Fibroblast of skin of right quadriceps (primary cell): ENCODE measurements at places on chromosomes 4 and X.

- DNase-seq, result peak; percentile 27
Observed at GRCh38 chrX:72554448-72555140, 18.0 kb downstream of the HDAC8 start.

- no peak for DNase-seq
Observed at GRCh38 chr4:140085062-140085622, 68.8 kb downstream of the MAML3 start.

DNA sequence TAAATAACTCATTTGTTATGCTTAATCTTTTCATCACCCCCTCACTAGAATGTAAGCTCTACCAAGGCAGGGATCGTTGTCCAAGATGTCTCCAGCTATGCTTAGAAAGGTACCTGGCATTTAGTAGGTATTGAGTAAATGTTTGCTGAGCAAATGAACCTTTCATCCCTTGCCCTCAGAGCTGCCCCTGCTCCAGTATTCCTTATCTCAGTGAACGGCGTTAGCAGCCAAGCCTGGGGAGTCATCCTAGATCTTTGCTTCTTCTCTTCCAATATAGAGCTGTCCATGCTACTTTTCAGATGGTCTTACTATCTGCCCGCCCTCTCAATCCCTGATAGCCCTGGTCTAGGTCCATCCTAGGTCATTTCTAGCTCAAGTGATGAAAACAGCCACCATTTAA lies 188.4 kb downstream of the NR3C2 start:
- no peak for DNase-seq

DNA sequence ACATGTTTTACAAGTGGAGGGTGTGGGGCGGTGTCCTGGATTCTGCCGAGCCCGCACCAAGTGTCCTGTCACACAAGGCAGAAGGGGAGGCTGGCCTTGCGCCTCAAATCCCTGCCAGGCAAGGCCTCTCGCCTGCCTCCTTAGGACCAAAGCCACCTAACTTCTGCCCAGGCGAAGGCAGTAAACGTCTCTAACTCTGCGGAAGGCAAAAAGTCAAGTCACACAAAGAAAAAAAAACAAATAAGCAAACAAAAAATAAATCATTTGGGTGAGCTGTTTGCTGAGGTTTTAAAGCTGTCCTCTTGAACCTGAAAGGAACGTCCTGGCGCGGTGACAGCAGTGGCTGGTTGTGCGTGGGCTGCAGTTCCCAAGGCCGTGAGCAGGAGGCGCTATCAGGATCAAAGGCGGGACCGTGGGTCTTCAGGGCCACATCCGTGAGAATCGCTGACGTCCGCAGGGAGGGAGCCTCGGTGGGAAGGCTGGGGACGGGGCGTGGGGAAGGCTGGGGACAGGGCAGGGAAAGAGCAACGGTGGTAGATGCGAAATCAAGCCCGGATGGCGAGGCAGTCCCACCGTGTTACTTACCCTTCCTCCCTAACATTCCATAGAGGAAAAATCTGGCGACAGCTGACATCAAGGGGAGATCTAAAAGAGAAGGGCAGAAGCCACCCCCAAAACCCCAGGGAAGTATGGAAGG lies 99.1 kb downstream of the TRAPPC11 start:
- DNase-seq, result no peak

GRCh38 chrX:1453951-1454785 lies 1.5 kb upstream of the ASMTL start:
- peak; percentile 73 for DNase-seq

GRCh38 chr4:6128221-6128850 lies 72.0 kb downstream of the JAKMIP1 start:
- no peak for DNase-seq

GRCh38 chr4:177718514-177718913 lies 276.3 kb upstream of the AGA start:
- no peak for DNase-seq

- DNase-seq, result no peak
Observed at GRCh38 chr4:188647820-188648370, 508.7 kb downstream of the TRIML1 start.

DNA sequence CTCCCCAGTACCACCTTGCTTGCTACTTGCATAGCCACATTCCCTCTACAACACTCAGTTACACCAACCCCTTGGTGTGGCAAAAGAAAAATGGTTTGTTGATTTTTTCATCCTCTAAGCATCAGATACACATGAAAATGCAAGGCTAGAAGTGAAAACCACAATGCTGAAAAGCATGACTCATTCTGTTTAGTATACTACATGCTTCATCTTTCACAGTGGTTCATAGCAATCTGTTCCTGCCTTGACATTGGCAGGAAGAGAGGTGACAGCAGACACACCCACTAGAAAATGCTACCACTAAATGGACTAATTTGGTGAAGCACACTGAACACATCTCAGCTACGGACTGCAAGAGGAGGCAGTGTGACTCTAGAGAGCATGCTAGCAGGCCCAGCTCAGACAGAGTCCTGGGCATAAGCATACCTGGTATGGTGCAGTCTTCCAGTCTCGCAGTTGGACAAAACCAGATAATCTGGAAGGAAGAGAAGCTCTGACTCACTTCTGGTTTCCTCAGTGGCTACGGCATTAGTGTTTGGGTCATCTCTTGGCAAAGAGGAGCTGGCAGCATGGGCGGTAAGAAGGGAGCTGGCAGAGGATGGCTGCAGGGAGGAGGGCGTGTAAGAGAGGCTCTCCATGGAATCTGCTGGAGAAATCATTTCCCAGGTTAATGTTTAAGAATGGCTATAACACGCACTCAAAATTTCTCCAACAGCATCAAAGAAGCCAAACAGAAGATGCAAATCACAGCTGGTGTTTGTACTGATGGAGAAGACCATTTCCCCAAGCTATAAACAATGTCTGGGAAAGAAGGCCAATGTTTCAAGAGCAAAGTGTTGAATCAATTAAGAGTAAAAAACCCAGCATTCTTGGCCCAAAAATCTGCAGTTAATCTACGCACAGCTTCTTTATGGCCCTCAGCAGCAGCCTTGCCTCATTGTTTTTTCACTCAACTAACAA lies 37.8 kb downstream of the GAB3 start:
- DNase-seq, result peak; percentile 76

DNA sequence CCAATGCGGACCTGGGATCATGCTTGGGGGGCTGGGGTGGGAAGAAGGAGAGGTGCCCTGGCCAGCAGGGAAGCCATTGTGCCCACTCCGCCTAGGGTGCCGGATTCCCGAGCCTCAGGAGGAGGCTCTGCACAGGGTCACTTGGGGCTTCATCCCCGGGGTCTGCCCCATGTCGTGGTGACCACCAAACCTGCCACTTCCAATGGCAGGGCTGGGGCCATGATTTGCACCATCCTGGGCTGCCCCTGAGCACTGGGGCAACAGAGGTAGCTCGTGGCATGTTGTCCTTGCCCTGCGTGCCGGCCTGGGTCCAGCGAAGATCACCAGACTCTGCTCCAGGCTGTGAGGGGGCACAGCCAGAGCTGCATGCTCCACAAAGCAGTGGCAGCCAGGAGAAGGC lies 71.4 kb upstream of the DCAF12L2 start:
- no peak for DNase-seq

DNA sequence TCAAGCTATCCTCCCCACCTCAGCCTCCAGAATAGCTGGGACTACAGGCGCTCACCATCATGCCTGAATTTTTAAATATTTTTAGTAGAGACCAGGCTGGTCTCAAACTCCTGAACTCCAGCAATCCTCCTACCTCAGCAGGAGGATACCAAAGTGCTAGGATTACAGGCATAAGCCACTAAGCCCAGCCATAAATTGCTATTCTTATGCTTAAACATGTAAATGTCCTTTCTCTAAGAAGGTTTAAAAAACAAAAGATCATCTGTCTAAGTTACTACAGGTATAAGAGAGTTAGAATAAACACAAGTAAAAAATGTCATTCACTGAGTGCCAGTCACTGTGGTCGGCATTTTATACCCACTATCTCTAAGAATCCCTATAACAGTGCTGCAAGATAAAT lies 28.3 kb downstream of the PRMT9 start:
- no peak for DNase-seq

DNA sequence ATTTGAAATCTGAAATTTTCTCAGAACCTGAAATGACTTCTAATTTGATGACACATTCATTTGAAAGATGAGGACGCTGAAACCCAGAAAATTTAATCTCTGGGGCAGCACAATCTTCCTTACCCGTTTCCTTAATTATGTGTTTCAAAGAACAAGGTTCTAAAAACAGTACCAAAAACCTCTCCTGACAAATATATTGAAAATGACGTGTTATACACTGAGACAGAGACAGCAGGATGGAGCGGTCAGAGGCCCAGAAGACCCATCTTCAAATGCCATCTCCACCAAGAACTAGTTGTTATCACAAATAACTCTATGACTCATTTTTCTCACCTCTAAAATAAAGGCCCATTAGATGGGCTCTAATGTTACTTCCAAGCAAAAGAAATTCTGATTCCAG lies 177.3 kb downstream of the NSUN7 start:
- DNase-seq, result no peak

GRCh38 chr4:187656959-187657358 lies 338.6 kb upstream of the ZFP42 start:
- DNase-seq, result peak; percentile 83

GRCh38 chrX:15334561-15334960 lies 762 bp downstream of the PIGA start:
- no peak for DNase-seq

- no peak for DNase-seq
Observed at GRCh38 chr4:13386405-13387107, 97.6 kb downstream of the RAB28 start.

- peak; percentile 45 for DNase-seq
Observed at GRCh38 chr4:3387943-3388361, 53.8 kb upstream of the HGFAC start.

DNA sequence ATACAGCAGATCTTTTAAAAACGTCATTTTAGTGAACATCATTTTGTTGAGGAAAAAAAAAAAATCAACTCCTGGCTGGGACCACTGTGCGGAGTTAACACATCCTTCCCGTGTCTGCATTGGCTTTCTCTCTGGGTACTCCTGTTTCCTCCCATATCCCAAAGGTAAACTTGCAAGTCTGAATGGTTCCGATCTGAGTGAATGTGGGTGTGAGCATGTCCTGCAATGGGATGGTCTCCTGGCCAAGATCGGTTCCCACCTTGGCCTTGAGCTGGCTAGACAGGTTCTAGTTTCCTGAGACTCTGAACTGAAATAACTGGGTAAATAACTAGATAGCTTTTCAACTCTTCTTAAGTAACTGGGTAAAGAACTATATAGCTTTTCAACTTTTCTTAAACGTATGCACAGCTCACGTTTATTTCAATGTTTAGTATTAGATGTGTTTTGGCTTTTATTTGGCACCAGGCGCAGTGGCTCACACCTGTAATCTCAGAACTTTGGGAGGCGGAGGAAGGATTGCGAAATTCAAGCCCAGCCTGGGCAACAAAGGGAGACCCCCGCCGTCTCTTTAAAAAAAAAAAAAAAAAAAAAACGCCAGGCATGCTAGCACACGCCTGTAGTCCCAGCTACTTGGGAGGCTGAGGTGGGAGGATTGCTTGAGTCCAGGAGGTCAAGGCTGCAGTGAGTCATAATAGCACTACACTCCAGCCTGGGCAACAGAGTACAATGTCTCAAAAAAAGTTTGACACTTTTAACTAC lies 14.0 kb downstream of the RBMX start:
- DNase-seq, result no peak

DNA sequence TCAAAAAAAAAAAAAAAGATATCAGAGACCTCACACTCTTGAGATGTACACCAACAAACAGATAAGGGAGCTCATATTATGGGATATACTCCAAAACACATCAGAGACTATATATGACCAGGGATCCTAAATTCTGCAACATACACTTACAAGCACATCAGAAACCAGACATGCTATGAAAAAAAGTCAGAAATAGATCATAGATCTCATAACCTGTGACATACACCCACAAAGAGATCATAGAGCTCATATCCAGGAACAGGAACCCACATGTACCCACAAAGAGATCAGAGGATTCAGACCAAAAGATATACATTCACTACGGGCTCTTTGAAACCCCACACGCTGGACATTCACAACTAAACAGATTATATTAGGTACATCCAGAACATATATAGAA lies 30.1 kb downstream of the SUV39H1 start:
- DNase-seq, result no peak

- no peak for DNase-seq
Observed at GRCh38 chrX:140346729-140347128, 158.1 kb downstream of the SOX3 start.

DNA sequence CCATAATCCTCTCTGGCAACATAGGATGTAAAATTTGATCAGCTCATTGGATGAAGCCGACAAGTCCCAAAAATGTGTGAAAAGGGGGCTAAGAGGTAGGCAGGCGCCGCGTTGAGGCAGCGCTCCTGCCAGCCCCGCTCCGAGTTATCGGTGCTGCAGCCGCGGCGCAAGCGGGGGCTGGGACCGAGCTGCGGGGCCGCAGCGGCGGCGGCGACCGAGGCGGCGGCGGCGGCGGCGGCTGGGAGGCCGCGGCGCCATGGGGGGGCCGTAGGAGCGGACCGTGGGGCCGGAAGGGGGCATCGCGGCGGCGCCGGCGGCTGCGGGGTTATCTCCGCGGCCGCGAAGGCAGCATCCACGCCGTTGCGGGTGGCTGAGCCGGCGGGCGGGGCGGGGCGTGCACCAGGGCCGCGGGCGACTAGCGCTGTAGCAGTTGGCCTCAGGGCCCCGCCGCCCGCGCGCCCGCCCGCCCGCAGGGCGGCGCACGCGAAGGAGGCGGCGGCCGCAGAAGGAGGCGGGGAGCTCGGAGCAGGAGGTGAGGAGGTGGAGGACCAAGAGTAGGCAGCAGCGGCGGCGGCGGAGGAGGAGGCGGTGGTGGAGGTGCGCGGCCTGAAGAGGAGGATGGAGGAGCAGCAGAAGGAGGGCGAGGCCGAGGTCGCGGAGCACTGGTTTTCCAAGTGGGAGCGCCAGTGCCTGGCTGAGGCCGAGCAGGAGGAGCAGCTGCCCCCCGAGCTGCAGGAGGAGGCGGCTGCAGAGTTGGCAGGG lies 126.0 kb upstream of the CXorf66 start:
- peak; percentile 1 for DNase-seq

DNA sequence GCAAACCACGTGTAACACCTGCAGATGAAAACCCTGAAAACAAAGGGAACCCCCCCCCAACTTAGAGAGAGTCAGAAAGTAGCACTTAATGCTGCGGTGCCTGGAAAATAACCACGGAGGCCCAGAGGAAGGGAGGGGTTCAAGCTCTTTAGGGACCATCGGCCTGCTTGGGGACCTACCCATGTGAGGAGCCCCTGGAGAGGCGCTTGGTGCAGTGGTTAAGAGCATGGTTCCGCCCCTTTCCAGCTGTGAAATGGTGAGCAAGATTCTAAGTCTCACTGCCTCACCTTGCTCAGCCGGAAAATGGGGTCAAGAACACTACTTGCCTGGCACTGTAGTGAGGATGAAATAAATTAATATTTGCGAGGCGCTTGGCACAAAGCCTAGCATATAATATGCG lies 13.8 kb downstream of the SLC25A5 start:
- no peak for DNase-seq

DNA sequence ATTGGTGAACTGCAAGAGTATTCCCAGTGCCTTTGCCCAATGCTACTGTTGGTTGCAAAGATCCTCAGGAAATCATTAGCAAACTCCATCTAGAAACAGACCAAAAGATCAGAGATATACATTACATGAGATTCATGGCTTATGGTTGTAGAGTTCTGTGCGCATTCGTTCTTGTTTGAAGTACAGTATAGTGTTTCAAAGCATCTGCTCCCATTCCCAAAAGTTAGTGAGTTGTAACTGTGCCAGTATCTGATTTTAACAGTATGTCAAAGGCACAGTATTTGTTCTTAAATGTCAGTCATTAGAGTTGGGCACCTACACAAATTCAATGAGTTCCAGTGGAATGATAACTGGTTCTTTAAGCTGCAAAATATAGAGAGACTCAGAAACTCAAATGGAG lies 314.7 kb upstream of the ATOH1 start:
- no peak for DNase-seq

- peak; percentile 16 for DNase-seq
Observed at GRCh38 chr4:185656467-185656931, 121.2 kb upstream of the PDLIM3 start.
